ENCODE measurements at places on chromosomes 1 and 21.

DNA sequence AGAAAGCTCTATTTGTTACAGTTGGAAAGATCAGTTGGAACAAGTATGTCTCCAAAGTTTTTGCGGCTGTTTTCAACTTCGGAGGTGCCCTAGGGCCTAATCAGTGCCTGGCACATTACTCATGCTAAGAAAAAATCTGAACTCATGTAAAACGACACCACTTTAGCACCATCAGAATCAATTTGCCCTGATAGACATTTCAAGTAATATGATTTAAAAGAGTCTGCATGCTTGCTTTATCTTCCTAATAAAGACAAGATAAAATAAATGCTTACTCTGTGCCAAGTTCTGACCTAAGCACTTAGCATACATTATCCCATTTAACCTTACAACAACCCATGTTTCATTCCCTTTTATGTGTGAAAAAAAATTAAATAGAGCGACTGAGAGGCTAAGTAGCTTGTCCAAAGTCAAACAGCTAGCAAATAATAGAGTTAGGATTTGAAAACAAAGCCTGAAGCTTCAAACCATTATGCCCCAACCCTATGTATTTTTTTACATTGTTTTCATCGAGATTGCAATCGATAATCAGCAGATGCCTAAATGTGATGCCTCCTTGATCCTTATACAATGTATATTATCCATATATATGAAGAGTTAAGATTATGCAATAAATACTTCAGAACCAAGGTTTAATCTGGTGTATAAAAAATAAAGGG is 91.3 kb downstream of the DENND1B start:
- DNase-seq: no peak

- no peak for DNase-seq
Measured at GRCh38 chr1:159184201-159184600, 12.8 kb downstream of the CADM3 start.

- DNase-seq: no peak
Measured at GRCh38 chr21:38120984-38121855, 135.6 kb upstream of the KCNJ15 start.

GRCh38 chr1:202192770-202193613 is 607 bp upstream of the LGR6 start:
- DNase-seq: no peak

GRCh38 chr1:93595743-93596142 is 85.9 kb downstream of the BCAR3 start:
- no peak for DNase-seq

DNA sequence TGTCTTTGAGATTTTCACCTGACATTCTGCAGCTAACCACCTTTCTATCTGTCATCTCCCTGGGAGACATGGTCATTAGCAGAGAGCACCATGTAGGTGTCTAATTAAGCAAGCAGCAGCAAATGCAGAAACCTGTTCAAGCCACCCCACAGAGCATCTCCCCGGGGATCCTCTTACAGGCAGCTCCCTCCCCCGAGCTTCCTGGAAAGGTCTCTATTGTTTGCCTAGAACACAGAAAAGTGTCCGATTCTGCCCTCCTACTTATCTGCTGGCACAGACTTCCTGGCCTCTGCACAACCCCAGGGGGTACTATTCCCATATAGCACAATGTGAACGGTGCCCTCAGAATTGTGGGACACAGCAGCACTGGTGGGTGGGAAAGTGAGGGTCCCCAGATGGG is 46.1 kb downstream of the PLEKHA6 start:
- no peak for DNase-seq

DNA sequence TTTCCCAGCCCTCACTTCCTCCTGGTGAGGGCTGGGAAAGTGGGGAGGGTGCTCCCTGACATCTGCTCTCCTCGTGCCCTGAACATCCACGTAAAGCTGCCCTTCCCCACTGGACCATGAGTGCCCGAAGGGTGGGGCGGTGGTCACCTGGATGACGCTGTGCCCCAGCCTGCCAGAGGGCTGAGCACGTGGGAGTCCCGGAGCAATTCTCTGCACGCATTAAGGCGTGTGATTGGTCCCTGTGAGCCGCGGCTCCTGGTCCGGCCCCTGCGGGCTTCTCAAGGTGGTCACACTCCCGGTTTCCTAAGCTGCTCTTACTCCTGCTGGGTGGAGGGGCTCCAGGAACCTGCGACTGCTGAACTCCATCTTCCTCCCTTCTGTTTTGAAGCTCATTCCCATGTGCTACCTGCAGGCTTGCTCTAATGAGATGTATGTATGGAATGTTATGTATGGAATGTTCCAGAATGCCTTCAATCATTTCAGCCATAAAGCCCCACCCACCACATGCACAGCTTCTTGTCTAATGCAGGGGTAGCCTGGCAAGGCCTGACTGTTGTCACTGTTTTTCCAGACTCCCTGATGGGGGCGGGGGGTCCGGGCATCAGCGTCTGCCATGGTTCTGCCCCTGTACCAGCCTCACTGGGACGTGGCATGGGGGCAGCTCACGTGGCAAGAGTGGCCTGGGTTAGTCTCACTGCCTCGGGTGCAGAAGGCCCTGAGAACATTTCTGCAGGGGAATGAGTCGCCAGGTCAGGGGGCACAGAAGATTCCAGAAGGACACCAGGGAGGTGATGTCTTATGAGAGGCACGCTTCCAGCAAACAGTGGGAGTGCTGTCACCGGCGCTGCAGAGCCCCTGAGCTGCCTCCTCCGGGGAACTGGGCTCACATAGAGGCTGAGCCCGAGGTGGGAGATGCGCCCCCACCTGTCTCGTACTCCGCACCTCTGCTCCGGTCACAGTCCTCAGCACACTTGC is 19.4 kb downstream of the KRTAP10-1 start:
- DNase-seq: no peak

- DNase-seq: no peak
Measured at GRCh38 chr1:147834181-147834580, 68.4 kb upstream of the GJA8 start.

DNA sequence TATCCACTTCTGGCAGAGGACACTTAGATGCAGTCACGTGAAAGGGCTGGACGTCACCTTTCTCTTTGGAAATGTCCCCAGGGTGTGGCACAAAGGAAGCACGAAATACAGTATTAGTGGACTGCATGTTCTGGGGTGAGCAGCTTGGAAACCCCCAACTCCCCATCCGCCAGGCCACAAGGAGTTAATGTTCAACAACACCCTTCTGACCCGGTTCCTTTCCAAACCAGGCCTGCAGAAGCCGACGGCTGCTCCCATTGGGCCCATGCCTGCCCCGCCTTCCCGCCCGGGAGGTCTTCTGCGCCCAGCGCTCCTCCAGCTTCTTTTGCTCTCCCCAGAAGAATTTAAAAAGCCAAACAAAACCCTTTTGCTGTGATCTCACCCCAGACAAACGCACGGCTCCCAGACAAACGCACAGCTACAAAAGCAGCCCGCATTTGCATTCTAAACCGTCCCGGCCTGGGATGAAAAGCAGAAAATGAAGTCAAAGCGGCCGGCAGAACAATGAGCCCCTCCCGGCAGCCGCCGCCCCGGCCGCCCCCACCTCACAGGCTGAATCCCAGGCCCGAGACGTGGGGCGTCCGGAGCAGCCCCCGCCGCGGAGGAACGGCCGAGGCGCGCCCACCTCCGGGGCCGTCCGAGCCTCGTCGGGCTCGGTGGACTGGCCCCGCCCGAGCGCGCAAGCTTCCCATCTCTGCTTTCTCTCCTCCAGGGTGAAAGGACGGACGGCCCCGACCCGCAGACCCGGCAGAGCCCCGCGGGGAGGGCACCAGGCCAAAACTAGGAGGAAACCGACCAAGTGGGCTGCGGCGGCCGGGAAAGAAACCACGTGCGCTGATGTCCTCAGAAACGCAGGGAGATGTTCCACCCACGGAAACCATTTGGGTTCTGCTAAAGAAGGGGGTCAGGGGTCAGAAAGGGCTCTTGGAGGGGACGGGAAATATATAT is 101.9 kb downstream of the PLPP3 start:
- no peak for DNase-seq

DNA sequence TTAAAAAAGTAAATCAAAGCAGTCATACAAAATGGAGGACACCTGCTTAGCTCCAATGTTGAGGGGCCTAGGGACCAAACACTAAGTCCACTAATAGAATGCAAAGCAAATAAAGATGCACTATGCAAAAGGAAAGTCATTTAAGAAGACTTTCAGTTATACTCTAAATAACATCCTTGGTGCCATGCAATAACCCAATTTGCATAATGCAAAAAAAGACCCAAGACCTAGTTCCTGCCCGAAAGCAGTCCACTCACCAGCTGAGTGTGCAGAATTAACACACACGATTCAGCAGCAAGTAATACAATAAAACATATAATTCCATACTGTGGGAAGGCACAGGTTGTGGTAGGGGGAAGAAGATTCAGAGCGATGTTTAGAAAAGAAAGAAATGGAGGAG is 101.8 kb downstream of the TGFBR3 start:
- DNase-seq: no peak

DNA sequence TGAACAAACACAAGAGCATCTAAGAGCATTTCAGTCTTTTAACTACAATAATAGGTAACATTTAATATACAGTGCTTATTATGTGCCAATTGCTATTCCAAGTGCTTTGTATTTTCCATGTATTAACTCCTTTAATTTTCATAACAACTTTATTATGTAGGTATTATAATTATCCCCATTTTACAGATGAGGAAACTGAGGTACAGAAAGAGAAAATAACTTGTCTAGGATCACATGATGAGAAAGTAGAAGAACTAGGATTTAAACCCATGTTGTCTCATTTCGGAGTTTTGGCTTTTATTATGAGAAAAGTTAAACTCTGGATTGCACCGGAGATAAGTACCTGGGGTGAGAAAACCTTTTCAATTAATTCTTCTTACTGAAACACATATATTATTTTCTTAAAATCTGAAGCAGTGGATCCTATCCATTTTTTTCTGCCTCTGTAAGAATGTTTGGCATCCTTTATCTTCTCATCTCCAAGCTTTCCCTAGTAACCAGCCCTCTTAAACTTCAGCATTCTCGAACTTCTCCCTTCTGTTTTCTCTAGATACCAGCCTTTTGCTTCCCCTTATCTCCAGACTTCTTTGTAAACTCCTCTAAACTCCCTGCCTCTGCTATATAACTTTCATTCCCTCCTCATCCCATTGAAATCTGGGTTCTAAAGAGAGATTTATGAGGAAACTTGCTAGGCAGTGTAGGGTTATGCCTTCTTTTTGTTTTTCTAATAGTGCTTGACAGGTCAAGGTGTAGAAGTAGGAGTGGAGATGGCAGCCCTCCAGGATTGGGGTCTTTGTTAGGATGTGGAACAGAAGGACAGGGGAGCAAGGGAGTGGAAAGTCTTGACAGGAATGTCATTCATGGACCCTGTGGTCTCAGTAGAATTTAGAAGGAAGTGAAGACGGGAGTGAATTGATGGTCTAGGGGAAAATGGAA is 28.3 kb downstream of the POU2F1 start:
- DNase-seq: no peak

DNA sequence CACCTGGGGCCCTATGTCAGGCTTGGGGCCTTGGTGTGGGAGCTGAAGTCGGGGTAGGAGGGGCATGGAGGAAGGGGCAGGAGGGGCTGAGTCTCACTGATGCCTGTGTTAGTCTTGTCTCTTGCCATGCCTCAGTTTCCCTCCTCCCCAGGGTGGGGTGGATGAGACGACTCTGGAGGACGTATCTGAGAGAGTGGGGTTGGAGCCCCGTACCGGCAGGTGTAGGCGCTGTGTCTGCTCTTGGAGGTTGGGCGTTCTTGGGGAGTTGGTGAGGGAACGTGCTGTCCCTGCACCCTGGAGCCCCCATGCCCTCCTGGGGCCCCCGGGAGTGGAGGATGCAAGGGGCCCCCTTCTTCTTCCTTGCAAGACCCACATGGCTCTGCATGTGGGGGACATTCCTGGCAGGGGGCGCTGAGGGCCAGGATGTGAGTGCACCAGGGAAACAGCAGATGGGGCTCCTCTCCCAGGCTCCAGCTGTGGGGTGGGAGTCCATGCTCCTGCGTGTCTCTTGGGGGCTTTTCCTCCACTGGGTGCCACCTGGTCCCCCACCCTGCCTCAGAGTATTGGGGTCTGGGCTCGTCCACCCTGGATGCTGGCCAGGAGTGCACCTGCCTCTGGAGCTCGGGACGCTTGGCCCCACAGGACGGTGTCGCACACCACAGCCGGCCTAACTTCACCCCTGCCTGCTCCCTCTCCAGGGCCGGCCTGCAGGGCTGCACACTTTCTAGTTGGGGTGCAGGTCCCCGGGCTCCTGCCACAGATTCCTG is 1.4 kb upstream of the TNFRSF14 start:
- DNase-seq: no peak
